GM06990 (cell line): ENCODE measurements at places on chromosomes 7 and 10.

DNA sequence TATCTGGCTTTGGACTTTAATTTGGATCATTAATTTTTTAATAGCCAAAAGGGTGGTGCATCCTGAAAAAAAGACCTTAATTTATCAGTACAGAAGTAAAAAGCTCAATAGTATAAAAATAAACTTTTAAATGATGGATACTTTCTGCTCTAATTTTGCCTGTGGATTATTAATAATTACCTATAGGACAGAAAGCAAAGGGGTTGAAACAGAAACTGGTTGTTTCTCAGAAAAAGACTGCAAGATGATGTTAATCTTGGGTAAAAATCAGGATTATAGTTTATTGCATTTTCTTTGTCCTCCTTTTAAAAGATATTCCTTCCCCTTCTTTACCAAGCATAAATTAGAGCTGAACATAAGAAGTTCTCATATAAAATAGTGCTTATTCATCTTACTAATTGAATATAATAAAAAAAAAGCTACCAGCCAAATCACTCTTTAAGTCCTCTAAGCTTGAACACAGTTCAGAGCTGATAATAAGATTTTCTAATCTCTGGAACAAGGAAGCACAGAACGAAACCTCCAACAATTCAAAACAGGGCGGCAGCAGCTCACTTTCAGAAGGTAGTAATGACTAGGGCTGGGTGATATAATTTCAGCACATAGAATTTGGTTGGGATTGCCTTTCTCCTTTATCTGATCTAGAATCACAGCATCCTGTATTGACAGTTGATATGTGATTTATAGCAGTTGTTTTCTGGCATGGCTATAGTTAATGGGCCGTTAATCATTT is 8.1 kb upstream of the GPR85 start:
- DNase-seq: no peak

DNA sequence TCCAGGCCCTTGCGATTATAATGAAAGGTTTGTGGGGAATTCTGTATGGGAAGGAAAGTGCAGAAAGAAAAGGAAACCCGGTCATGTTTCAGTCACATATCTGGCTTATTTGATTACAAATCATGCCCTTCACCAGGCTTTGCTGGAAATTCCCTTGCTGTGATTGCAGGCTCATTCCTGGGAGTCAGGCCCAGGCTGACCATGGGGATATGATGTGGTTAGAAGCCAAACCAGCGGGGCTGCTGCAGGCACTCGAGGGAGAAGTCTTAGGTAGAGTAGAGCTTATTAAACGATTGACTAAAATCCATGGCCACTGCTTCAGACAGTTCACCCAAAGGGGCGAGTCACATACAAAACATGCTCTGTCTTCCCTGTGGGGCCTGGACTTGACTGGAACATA is 16.2 kb downstream of the PKD1L1 start:
- no peak for DNase-seq

GRCh38 chr7:80439894-80440821 is 71.7 kb downstream of the GNAT3 start:
- no peak for DNase-seq

DNA sequence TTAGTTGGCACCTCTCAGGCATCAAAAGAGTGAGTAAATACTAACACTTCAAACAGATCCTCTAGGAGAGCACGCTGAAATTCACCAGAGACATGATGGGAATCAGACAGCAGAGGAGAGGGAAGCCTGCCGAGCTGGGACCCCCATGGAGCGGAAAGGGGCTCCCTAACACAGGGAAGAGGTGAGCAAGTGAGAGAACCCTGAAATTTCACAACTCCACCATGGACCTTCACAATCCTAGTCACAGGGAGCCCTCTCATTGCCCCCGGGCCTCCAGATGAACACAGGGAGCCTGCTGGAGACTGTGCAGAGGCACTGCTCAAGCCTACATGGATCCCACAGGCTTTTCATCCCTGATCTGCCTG is 59.2 kb upstream of the ANTXRL start:
- DNase-seq: no peak

- DNase-seq: no peak
Measured at GRCh38 chr7:42224391-42225003, 12.5 kb downstream of the GLI3 start.
